ENCODE measurements at places on chromosomes 7 and 10.
A peak's percentile ranks its signal among the peaks of the same experiment; 100 is the strongest.

- DNase-seq, result no peak
These were observed 9.0 kb upstream of the HSPB1 start for GRCh38 chr7:76293407-76293901.

- DNase-seq, result peak; percentile 98
These were observed at the start of gene C10orf143 for GRCh38 chr10:130110246-130111112. Gene C10orf143 (minus strand): TSS chr10:130110830. CDS start chr10:130110772, 58 bp downstream.

DNA sequence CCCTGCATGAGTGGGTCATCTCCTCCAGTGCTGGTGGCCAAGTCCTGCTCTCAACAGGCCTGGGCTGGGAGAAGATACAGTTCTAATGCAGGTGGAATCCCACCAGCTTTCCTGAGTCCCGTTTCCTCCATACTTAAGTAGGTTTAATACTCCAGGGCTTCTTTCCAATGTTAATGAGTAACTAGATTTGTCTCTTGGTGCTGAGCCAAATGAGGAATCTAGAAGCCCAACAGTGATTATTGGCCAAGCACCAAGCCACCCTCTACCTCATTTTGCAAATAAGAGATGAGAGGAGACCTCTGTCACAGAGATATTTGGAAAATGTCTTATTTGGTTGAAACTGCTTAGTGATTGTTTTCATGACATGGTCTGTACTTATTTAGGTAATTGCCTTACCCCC lies 37.1 kb downstream of the STARD3NL start:
- no peak for DNase-seq

DNA sequence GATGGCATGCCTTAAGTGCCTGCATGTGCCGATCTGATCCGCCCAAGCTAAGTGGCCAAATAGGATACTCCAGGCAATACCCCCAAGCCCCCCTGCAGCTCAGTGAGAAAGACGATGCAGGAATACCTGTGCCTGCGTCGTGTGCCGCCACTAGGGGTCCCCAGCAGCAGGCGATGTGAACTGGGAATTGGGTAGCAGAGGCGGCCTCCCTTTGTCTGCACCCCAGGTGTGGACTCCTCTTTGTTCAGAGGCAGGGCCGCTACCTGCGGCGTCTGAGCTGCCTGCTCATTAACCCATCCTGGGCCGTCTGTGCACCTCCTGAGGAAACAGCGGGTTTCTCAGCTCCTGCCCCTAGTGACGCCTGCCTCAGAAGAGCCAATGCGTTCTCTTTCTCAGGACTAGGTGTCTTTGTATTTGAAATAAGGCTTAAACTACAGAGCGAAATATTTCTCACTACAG lies 4.8 kb upstream of the CHN2 start:
- DNase-seq, result peak; percentile 63

DNA sequence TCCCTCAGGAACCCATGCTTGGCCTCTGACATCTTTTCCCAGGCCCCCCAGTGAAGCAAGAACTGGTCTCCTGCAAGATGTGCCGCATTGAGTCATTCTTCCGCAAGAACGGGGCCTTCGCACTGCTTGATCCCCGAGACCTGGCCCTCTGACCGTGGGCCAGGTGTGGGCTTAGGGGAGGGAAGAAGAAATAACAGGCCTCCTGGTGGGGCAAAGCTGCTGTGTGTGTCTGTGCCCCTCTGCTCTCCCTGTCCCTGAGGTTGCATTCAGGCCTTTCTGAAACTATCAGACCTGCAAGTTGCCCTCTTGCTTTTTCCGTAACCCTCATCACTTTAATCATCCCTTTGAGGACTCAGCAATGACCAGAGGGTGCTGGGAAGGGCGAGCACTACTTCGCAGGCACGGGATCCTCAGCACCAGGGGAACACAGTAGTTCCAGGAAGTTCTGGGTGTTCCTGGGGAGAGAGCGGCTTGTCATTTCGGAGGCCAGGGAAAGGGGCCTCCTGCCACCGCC lies 6.0 kb downstream of the ATP6V1F start:
- DNase-seq, result no peak

- DNase-seq, result peak; percentile 59
These were observed 473 bp downstream of the PPP1R9A start for GRCh38 chr7:94907811-94908322.

DNA sequence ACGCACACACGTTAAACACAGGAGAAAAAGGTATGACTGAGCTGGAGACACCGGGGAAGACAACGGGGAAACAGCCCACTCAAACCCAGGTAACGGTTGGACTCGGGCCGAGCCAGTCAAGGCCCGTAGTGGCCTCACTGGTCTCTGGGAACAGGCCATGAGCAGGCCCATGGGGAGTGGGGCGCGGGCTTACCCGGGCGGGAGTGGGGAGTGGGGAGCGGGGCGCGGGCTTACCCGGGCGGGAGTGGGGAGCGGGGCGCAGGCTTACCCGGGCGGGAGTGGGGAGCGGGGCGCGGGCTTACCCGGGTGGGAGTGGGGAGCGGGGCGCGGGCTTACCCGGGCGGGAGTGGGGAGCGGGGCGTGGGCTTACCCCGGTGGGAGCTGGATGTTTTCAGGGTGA lies 11.5 kb downstream of the INTS1 start:
- DNase-seq, result no peak

DNA sequence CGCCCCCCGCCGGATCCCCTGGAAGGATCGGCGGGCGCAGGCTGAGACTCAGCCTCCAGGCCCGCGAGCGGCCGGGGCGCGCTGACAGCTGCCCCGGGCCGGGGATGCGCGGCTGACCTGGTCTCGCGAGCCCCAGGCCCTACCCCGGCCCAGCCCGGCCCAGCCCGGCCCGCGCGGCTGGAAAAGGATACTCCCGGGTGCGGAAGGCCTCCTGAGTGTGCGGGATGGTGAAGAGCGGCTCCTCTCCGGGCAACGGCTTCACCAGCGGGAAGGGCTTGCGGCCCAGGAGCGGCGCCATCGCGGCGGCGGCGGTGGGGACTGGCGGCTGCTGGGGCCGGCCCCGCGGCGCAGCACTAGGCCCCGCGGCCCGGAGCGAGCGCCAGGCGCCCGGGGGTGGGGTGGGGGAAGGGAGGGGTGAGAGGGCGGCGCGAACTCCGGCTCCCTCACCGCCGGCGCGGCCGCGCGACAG lies 423 bp downstream of the BAZ1B start:
- DNase-seq, result no peak

DNA sequence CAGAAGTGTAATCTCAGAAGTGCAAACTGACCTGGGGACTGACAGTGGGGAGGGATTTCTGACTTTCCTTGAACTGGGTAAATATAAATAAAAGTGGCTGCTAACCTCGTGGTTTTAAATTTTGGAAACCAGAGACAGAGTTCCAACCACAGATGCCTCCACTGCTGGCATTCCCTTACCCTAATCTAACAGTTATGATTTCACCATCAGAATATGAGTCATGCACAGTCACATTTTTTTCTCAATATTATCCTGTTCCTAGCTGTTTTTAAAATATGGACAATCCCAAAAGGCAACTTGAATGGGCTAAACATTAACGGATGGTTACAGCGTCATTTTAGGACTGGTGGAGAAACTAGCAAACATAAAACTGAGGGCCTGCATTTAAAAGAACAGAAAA lies 264.3 kb upstream of the INHBA start:
- DNase-seq, result no peak

GRCh38 chr10:44995914-44996669 lies 4.6 kb upstream of the ZNF22 start:
- peak; percentile 72 for DNase-seq

GRCh38 chr10:125221716-125222115 lies 61.4 kb upstream of the CTBP2 start:
- no peak for DNase-seq

DNA sequence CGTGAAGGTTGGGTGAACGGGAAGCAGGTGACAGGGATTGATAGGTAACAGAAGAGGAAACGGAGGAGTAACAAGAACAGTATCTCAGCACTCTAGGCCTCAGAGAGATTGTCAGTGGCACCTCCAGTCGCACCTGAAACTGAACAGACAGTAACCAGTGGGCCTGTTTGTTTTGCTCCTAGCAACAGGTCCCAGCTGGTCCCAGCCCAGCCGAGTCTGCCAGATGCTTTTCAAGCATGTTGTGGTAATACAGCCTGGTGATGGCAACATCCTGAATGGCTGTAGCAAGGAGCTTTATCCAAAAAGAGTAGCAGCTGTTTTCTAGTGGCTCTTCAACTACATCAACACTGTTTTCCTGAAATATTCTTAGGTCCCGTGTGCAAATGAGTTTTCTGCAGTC lies 4.7 kb downstream of the CACNB2 start:
- no peak for DNase-seq

- DNase-seq, result no peak
These were observed 19.7 kb downstream of the ESYT2 start for GRCh38 chr7:158809596-158809995.

- DNase-seq, result no peak
These were observed 78.8 kb downstream of the COL13A1 start for GRCh38 chr10:69880301-69881081.

DNA sequence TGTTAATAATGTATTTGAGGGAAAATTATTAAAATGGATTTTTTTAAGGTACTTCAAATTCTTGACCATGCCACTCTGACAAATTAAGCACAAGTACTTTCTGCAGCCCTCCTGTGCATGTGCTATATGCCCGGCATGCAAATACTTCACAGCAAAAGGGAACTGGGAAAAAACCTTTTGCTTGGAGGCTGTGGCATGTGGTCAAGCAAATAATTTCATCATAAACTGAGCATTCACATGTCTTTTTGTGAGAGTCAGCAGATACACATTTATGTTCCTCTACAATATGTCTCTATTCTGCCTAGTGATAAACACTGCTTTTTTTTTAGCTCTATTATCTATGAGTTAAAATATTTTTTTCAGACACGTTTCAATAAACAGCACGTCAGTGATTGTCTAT lies 53.7 kb upstream of the SEMA3A start:
- no peak for DNase-seq

GRCh38 chr10:43682956-43683355 lies 34.3 kb upstream of the ZNF32 start:
- no peak for DNase-seq

- DNase-seq, result no peak
These were observed 304.9 kb upstream of the MKI67 start for GRCh38 chr10:128431083-128431482.

GRCh38 chr7:116828281-116828680 lies 34.1 kb upstream of the CAPZA2 start:
- DNase-seq, result no peak

- no peak for DNase-seq
These were observed 42.7 kb upstream of the RSBN1L start for GRCh38 chr7:77653572-77653971.

DNA sequence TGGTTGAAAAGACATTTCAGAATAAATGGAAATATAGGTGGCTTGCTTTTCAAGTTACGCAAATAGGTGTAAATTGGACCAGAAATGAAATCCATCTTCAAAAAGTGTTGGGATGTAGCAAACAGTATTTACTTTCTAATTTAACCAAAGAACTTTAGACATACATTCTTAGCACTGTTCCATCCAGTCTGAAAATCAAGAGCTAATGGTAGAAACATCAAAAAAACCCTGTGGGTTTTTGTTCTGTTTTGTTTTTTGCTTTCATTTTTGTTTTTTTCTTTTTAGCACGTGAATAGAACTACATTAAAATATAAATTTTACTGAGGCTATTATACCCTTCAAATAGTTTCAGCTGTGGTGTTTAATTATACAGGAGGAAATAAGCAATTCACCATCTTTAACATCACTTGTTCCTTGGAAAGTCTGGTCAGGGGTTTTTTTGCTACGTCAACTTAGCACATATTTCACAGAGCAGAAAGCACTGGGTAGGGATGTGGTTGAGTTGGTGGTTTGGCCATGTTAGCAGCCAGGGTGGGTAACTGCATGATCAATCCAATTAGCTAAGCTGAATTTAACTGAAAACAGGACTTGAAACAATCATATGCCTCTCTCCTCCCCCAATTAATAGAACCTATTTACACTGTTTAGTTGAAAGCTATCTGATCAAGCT lies 275.4 kb upstream of the PFKP start:
- DNase-seq, result no peak

GRCh38 chr7:104794154-104794553 lies 219.9 kb upstream of the KMT2E start:
- DNase-seq, result no peak

DNA sequence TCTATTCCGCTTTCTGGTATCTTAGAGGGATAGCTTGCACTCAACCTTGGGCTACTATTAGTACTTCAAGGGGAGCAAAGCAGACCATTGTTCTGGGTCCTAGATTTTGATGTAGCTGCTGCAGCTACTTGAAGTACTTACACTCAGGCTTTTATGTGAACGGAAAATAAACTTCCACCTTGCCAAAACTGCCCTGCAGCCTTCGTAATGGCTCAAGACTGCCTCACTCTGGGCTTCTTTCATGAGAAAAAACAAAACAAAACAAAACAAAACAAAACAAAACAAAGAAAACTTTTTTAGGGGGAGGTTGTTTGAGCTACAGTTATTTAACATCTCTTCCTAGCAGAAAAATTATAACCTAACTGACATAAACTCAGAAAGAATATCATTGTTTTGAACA lies 19.4 kb upstream of the EPHB6 start:
- DNase-seq, result no peak

DNA sequence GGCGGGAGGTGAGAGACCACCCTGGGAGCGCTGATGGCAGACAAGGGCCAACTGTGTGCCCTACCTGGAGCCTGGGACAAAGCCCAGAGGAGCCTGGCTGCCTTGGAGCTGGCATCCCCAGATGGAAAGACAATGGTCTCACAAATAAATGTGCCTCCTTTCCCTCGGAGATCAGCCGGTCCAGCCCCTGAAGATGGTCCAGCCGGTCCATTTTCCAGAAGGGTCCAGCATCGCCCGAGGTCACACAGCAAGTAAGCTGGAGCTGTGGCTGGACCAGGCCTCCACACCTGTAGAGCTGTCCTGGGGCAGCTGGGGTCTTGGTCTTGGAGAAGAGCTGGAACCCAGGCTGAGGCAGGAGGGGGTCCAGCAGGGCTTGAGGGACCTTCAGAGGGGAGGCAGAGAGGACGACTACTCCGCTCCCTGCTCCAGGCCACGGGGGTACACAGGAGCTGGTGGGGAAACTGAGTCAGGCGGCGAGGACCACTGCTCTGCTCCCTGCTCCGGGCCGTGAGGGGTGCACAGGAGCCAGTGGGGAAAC lies 3.6 kb downstream of the ELFN1 start:
- no peak for DNase-seq

DNA sequence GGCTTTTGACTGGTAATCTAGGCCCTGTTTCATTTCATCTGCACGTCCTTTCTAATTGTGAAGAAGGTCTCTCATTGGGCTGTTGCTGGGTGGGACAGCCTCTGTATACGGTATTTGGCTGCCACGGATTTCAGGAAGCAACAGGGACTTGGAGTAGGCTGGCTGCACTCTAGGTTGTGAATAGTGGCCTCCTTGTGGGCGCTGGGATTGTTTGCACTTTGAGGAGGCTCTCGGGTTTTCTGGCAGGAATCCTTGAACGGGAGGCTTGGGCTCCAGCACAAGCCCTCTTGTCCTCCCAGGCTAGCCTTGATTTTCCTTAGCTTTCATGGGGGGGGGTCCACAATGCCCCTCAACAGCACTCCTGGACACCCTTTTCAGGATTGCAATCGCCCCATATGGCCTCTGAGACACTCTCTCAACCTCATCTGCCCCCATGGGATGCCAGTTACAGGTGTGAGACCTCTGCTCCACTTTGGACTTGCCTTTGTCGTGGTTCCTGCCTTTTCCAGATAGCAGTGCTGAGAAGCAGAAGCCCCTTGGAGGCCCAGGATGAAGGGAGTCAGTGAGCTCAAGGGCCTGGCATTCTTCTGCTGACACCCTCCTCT lies 33.9 kb upstream of the ZNF273 start:
- no peak for DNase-seq

- no peak for DNase-seq
These were observed 47.8 kb upstream of the CPN1 start for GRCh38 chr10:100129424-100129823.
